Uterus (tissue), 4 donors: ENCODE measurements at places on chromosomes 12 and 14. TPM values are rescaled to one million over a fixed set of nuclear protein-coding genes. Genes with fewer than 3 reads are reported as not detected.

Gene OR6C2
- not detected for total RNA-seq

Gene SDR9C7
- total RNA-seq: 0.26 TPM

Gene KIAA0586
- total RNA-seq: 37.5 TPM

Gene IGF1
- 45.0 TPM for total RNA-seq

Gene AVPR1A
- 16.2 TPM for total RNA-seq

Gene P2RX7
- 2.6 TPM for total RNA-seq

Gene NGB
- not detected for total RNA-seq

Gene GLI1
- total RNA-seq: 6.1 TPM

Gene SPX
- total RNA-seq: 2.4 TPM

Gene UNC79
- 0.35 TPM for total RNA-seq

Gene PPM1H
- total RNA-seq: 2.0 TPM

Gene MMP19
- total RNA-seq: 15.9 TPM

Gene CACNA2D4
- total RNA-seq: 4.1 TPM
